ENCODE measurements at places on chromosomes 11 and 22.
A peak's percentile ranks its signal among the peaks of the same experiment; 100 is the strongest.

- no peak for DNase-seq
Observed at GRCh38 chr11:60953781-60954180, 1.8 kb upstream of the SLC15A3 start.

GRCh38 chr22:40326905-40327735 is 19.2 kb upstream of the ADSL start:
- no peak for DNase-seq

GRCh38 chr11:35605706-35606105 is 12.6 kb upstream of the FJX1 start:
- DNase-seq, result peak; percentile 95

GRCh38 chr11:20259506-20259905 is 99.2 kb upstream of the DBX1 start:
- DNase-seq, result no peak

DNA sequence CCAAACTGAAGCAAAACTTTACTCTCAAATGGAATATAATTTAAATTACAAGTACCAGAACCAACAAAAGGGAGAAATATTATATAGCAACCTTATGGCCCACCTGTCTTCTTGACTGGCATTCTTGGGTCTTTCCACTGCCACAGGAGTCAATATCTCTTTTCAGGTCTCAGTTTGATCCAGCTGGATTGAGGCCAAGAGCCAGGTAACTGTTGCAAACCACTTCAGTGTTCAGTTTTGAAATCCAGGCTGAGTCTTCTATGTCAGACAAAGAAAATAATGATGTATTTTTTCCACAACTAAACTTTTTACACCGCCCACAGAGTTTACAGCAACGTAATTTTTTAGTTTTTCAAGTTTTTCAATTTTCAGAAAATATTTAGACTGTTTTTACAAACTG is 648 bp downstream of the DLG2 start:
- no peak for DNase-seq

DNA sequence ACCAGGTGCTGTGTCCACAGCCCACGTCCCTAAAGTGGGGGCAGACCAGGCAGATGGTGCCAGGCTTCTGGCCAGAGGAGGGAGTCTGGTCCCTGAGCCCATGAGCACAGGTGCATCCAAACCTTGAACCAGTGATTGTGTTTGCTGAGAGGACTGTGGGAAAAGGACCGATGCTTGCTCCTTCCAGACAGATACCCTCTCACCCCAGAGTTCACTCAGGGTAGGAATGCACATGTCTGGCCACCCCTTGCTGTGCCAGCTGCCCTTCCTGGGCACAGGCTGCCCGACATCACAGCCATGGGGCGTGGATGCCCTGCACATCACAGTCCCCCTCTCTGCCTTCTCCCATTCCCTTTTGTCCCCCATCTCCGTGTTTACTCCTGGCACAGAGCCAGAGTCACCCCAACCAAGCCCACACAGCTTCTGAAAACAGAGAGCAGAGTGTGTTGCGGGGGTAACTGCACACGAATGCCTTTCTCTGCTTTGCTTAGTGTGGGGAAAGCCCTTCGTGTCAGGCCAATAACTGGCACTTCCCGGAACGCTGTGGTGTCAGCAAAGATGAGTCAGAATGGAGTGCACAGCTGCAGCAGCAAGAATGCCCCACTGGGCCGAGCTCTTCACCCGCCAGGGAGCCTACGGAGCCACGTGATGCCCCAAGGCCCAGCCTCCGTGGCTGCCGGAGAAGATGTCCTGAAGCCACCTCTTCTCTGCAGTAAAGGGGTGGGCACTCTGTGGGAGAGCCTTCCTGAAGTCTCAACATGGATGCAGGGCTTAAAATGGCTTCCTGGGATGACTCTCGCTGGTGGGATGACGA is 7.6 kb downstream of the CARS1 start:
- peak; percentile 57 for DNase-seq

DNA sequence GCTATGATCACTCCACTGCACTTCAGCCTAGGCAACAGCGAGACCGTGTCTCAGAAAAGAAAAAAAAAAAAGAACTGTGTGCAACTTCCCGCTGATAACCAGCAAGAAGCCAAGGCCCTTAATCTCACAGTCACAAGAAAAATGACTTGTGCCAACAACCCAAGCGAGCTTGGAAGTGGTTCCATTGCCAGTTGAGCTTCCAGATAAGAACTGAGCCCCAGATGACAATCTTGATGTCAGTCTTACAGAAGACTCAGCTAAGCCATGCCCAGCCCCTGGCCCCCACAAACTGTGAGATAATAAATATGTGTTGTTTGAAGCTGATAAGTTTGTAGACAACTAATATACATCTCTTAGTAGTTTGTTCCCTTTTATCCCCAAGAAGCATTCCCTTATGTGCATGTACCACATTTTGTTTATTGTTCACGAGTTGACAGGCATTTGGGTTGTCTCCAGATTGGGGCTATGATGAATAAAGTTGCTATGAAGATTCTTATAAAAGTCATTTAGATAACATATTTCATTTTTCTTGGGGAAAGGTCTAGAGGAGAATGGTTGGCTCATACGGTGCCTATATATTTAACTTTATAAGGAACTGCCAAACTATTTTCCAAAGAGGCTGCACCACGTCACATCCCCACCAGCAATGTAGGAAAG is 85.9 kb downstream of the TIMP3 start:
- peak; percentile 75 for DNase-seq

Measured in umbilical cord (tissue), 2 donors.